ENCODE measurements at places on chromosomes 6 and 20.
A peak's percentile ranks its signal among the peaks of the same experiment; 100 is the strongest.

GRCh38 chr20:32509639-32510066 lies 75.5 kb downstream of the NOL4L start:
- DNase-seq: peak; percentile 92

DNA sequence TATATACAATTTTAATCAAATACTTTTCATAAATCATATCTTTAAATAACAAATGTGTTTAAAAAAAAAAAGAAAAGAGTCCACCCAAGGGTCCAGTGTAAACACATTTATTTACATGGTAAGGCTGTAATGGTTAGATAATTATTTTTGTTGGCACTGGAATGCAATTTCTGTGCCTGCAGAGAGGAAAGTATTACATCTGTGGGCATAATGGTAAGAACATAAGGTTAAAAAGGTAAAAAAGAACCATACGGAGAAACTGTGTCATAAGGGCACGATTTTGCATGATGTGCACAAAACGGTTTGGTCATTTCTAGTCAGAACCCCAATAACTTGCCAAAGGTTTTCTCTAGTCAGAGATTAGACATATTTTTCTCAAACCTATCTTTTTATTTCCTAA lies 54.3 kb downstream of the RWDD2A start:
- DNase-seq: no peak

DNA sequence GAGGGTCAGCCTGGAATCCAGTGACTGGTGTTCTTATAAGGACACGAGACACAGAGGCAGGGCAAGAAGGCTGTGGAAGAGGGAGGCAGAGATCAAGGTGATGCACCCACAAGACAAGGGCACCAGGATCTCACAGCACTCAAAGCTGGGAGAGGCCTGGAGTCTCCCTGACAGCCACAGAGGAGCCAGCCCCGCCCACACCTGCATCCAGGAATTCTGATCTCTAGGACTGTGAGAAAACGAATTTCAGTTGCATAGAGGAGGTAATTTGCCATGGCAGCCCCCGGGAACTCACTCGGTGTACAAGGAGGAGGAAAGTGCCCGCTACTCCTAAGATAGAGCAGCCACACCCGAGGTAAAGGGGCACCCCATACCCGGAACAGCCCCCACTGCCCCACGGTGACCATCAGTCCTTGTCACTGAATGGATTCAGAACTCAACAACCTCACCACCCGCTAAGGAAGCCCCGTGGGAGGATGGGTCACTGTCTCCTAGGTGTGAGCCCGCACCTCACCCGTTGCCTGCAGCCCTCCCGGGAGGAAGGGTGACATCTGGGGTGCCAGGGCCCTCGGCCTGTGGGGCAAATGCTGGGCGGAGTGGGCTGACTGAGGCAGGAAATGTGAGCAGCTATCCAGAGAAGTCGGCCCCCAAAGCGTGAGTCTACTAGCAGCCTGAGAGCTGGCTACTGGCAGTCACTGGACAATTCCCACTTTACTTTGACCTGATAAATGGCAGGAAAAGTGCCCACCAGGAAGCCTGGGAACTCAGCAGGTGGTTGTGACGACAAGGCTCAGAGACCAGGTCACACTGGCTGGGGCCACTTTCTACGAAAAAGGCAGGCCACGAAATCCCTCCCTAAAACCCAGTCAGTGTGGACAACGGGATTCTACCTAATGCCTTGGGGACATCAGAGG lies 22.4 kb downstream of the DLL1 start:
- DNase-seq: no peak

GRCh38 chr6:128667339-128667858 lies 147.0 kb upstream of the PTPRK start:
- peak; percentile 1 for DNase-seq

GRCh38 chr20:10338426-10339180 lies 95.4 kb downstream of the MKKS start:
- no peak for DNase-seq

- peak; percentile 10 for DNase-seq
Observed at GRCh38 chr6:138719011-138719635, 54.4 kb upstream of the CCDC28A start.

- DNase-seq: no peak
Observed at GRCh38 chr6:169247419-169247818, 6.2 kb downstream of the THBS2 start.

- peak; percentile 85 for DNase-seq
Observed at GRCh38 chr6:150016324-150017185, 8.8 kb downstream of the RAET1L start.

DNA sequence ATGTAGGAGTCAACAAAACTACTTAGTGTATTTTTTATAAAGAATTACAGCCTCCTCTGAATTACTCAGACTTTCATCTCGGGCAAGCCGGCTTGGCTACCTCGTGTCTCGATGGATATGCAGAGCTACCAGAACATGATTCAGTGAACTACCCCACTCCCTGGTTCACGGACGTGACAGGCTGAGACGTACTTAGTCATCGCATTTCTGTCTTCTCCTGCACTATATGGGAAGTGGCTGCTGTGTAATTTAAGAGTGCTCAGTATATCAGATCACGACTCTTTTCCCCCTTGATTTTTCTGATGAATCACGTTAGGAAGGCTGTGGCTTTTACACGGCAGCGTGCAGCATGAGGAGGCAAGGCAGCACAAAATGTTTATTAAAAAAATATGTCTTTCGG lies 302.7 kb upstream of the ZFP64 start:
- DNase-seq: peak; percentile 25

DNA sequence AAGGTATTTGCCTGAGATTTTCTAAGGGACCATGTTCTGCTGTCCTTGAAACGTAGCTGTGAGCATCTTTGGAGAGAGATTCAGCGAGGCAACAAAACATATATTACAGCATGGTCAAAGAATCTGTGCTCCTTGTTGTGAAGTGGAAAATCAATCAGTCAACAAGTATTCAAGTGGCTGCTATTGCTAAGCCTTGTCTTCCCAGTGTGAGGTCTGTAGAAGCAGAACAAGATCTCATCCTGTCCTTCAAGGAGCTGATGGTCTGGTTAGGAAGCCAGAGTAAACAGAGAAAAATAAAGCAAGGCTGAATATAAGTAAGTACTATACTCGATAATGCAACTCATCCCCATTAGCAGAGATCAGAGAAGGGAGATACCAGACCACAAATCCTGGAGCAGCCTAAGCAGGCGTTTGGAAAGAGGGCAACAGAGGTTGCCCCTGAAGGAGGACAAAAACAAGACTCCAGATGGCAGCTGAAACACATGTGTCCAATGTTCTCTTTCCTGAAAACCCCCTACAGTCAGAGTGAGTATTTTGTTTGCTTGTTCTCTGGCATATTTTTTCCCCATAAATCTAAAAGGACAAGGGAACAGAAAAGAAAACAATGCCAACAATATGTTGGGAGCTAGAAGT lies 392.0 kb downstream of the SYNE1 start:
- no peak for DNase-seq

- DNase-seq: no peak
Observed at GRCh38 chr6:34561227-34561530, 5.0 kb upstream of the SPDEF start.

GRCh38 chr6:138654715-138655634 lies 118.6 kb upstream of the CCDC28A start:
- DNase-seq: peak; percentile 10

GRCh38 chr6:146598772-146599405 lies at the start of gene ADGB:
ADGB (plus strand) TSS chr6:146598972; CDS start chr6:146599041, 69 bp downstream.
- peak; percentile 81 for DNase-seq

DNA sequence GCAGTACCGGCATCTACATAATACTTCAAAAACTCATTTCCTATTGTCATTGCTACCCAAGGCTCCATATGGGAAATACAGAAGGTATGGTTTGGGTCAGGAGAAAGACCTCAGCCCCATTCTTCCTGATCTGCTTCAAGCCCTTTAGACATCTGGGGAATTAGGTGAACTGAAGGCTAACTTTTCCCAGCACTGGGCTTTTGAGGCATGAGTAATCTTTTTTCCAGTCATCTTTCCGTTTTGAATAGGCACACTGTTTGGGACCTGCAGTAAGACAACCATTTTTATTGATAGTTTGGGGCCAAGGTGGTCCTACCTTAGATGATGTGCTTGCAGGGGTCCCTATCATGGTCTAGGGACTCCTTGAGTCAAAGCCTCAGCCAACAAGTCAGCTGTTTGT lies 198.4 kb downstream of the HAO1 start:
- DNase-seq: no peak

- peak; percentile 97 for DNase-seq
Observed at GRCh38 chr6:2857580-2858337, 16.1 kb upstream of the SERPINB1 start.

- no peak for DNase-seq
Observed at GRCh38 chr6:158508450-158508849, 51.4 kb upstream of the TMEM181 start.

GRCh38 chr6:148239801-148240460 lies 102.7 kb upstream of the SASH1 start:
- DNase-seq: no peak
